Jurkat, Clone E6-1 (cell line): ENCODE measurements at places on chromosomes 16 and 17.
A peak's percentile ranks its signal among the peaks of the same experiment; 100 is the strongest.

GRCh38 chr17:76922967-76923366 is 54.8 kb downstream of the MGAT5B start:
- no peak for DNase-seq

DNA sequence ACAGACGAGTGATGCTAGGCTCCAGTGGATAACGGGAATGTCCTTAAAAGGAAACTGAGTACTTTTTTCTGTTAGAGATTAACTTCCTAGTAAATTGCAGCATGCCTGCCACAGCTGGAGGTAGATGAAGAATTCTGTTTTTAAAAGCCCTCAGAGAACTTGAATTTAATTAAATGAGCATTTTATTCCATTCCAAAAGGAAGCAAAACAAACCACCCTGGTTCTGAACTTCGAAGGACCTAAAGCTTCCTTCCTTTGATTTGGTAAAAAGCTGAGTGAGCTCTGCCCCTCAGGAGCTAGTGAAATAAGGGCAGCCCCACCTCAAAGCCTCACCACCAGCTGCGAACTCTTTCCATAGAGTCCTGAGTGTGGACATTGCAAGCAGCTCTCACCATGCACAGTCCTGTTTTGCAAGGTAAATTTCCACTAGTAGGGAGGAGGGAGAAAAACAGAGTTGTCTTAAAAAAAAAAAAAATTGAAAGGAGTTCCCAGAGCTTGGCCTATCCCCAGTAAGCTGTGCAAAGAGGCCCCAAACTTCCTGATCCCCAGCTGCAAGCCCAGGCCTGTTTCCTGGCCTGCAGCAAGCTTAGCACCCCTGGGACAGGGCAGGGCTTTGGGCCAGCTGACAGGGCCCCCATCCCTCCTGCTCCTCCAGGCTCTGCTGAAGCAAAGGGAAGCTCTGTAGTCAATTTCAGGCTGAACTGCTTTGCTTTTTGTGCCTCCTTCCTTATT is 11.2 kb downstream of the CHD9NB start:
- DNase-seq = no peak

DNA sequence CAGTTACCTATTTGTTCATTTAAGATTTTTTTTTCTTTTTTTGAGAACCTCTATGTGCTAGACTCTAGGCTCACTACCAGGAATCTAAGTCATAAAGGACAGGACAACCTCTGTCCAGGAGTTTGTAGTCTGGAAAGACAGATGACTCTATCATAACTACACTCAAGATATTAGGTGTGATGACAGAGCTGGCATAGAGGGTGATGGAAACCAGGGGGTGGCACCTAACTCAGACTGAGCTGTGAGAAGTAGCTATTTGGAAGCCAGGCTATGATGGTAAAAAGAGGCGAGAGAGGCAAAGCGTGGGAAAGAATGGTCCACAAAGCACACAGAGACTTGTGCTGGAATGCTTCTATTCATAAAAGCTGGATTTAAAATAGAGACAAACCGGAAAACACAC is 372.3 kb downstream of the SEC14L1 start:
- DNase-seq = no peak

- no peak for DNase-seq
Observed at GRCh38 chr16:56345406-56346050, 79.8 kb downstream of the AMFR start.

DNA sequence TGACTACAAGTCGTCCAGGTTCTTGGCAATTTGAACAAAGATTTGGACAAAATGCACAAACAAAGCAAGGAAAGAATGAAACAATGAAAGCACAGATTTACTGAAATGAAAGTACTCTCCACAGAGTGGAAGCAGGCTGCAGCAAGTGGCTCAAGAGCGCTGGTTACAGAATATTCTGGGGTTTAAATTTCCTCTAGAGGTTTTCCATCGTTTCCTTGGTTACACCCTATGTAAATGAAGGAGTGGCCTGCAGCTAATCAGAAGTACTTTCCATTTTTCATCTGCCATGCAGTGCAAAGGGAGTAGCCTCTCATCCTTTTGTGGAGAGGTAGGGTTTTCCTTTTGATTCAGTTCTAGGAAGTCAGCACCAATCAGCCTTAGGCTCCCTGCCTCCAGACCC is 11.8 kb downstream of the STXBP4 start:
- DNase-seq = no peak

DNA sequence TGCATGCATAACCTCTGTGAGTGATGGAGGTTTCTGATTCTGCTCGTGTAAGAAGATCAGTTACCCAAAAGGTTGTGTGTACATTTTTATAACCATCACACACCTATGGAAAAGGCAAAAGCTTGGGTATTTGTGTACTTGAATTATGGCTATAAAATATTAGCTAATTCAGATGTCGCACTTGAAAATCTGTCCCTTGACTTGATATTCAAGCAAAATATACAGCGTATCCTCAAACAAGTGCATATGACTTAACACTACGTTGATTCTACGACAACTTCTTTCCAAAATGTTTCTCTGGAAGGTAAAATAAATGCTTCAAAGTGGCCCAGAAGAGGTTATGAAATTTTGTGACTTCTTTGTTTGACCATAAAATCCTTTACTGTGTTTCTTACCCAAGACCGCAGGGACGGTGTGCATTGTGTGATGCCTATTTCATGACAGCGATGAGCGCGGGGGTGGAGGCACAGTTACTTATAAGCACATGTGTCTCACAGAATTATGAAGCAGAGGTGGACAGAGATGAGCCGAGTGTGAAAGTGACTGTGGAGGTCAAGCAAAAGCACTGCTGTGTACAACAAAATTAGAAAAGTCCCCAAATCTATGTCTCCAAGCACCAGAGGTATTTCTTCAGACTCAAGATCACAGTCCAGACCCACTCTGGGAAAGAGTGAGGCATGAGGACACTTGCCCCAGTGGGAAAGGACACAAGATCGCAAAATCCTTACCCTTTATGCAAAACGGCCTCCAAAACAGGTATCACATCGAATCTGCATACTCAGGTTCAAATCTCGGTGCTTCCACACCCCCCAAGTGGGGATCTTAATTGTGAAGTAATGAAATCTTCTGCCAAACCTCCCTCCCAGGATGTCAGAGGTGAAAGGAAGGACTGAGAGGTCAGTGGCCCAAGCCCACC is 4.1 kb upstream of the HOXB9 start:
- no peak for DNase-seq

DNA sequence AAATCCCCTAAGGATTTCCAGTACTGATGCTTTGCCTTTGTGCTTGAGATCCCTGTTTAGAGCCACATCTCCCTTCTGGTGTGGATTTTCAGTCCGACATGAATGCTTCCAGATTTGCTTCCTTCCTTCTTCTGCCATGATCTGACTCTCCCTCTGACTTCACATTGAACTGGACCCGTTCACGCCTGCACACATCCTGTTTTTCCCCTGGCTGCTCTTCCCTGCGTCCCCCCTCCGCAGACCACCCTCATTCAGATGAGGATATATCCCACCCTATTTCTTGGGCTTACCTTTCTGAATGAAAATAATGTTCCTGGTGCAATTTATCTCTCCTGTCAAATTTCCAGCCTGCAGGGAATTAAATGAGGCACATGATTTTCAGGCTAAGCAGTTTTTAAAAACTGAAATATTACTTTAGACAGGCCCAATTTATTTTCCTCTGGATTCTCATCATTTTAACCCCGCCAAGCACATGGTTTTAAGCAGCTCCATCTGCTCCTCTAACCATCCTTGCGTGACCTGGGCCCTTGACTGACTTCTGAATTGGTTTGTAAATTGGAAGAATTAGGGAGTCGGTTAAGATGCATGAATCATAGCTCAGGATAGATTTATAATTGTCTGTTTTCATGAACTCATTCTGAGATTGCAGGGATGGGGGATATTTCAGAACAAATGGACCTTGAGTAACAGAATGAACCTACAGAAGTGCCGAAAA is 59.2 kb downstream of the BMERB1 start:
- DNase-seq = no peak

GRCh38 chr16:26889740-26890139 is 177.0 kb upstream of the C16orf82 start:
- DNase-seq = no peak

- no peak for DNase-seq
Observed at GRCh38 chr16:72945611-72946010, 102.3 kb downstream of the ZFHX3 start.

DNA sequence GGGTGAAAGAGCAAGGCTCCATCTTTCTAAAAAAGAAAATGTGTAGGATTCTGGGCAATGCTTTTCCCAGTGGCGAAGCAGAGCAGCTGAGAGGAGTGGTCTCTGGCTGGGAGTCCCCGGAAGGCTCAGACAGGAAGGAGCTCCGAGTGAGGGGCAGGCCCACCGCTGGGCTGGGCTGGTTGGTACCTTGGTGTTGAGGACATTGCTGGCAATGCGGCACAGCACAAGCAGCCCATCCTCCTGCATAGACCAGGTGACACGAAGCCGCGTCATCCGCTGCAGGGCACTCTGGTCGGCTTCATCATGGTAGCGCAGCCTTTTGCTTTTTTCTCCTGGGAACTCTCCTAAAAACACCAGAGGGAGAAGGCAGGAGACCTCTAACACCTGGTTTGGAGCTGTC is 63.9 kb downstream of the GTF3C1 start:
- no peak for DNase-seq

- DNase-seq = peak; percentile 75
Observed at GRCh38 chr17:9924735-9925191, 19.7 kb upstream of the RCVRN start.

- no peak for DNase-seq
Observed at GRCh38 chr17:5225668-5226457, 8.8 kb downstream of the SCIMP start.

GRCh38 chr17:62822080-62822904 is 14.2 kb upstream of the MARCHF10 start:
- DNase-seq = no peak

- no peak for DNase-seq
Observed at GRCh38 chr16:84914273-84914672, 94.5 kb downstream of the CRISPLD2 start.
